ENCODE measurements at places on chromosomes 1 and 21.
A peak's percentile ranks its signal among the peaks of the same experiment; 100 is the strongest.

GRCh38 chr1:240193679-240194078 lies 102.0 kb downstream of the FMN2 start:
- peaks cover 3% of the 10 kb centered on the region for H3K27me3 ChIP-seq
- no peak overlapping the region for H3K4me3 ChIP-seq
- no peak for DNase-seq
- H3K36me3 ChIP-seq: no peaks in the 10 kb centered on the region

DNA sequence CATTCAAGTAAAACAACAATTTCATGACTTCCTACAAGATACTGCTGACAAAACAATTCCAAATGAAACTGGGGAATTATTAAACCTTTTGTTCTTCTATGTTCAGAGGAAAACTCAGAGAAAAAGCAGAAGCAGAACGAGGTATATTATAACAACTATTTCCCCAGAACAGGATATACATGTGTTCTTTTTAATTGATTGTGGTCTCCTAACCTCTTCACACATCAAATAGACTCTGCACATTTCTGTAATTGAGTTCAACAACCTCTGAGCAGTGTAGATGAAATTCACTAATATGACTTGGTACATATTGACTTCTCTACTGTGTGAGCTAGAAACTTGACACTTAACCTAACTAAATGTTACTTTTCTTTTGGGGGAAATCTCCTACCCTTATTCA lies 584.2 kb downstream of the NEGR1 start:
- no peak for DNase-seq
- H3K4me3 ChIP-seq: no peak overlapping the region
- no peaks in the 10 kb centered on the region for H3K4me1 ChIP-seq
- no peaks in the 10 kb centered on the region for H3K27me3 ChIP-seq
- no peaks in the 10 kb centered on the region for H3K36me3 ChIP-seq
- no peak overlapping the region for H3K27ac ChIP-seq

DNA sequence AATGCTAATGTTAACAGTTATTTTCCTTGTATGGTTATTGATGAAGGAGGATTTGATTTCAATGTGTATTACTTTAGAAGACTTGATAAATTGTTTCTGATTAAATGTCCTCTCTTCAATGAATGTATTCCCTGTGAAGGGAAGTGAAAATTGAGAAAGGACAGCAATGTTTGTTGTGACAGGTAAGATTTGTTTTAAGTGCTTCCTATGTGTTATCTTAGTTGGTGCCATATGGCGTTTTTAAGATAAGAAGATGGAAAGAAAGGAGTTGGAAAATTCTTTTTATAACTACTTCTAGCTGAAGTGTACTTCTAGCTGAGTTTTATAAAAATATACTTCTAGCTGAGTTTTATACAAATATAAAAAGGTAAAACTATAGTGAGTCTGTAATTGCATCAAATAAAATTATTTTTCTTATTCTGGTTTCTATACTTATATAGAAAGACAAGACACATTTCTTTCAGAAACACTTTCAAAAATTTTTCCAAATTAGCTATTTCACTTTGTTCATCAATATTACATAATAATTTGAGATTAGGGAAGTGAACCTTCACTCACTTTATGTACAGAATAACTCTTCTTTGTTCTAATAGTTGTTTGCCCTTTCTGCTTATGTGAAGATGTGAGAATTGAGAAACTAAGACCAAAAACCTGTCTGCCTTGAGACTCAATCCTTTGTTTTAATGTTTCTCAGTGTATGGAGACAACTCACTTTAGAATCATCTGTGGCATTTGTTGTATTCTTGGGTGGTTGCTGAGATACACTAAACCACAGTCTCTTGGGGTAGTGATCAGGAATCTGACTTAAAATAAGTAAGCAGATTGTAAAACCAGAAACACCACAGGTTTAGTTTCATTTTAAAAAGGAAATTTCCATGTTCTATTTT lies 382.9 kb upstream of the B3GALT2 start:
- no peak for DNase-seq
- no peak overlapping the region for H3K27ac ChIP-seq
- no peaks in the 10 kb centered on the region for H3K27me3 ChIP-seq

DNA sequence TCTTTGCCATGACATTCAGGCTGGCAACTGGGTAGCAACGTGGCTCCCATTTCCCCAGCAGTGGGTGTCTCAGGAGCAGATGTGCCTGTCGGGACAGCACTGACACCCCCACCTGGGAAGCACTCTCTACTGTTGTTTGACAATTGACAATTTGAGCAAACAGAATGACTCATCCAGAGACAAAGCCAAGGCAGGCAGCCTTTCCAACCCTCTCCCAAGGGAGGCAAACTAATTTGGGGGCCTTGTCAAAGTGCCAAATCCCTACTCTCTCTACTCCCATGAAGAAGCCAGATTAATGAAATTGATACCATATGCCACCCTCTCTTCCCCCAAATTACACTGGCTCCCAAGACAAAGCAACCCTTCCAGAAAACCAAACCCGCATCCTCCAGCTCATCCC lies 65.6 kb downstream of the GRIK3 start:
- no peaks in the 10 kb centered on the region for H3K4me1 ChIP-seq
- no peak for DNase-seq
- no peak overlapping the region for H3K4me3 ChIP-seq

GRCh38 chr1:221522529-221522940 lies 219.4 kb downstream of the DUSP10 start:
- no peaks in the 10 kb centered on the region for H3K4me1 ChIP-seq
- H3K4me3 ChIP-seq: no peak overlapping the region
- no peaks in the 10 kb centered on the region for H3K36me3 ChIP-seq
- no peak overlapping the region for H3K27ac ChIP-seq

GRCh38 chr1:62436466-62437272 lies at the start of gene USP1:
Gene USP1, plus strand, starts transcription at chr1:62437049. Its CDS starts 2,819 bp downstream, at chr1:62439868.
- DNase-seq: peak; percentile 97
- H3K4me1 ChIP-seq: peaks cover 39% of the 10 kb centered on the region
- H3K36me3 ChIP-seq: peaks cover 5% of the 10 kb centered on the region
- H3K27me3 ChIP-seq: no peaks in the 10 kb centered on the region

GRCh38 chr1:238608144-238608543 lies 717.4 kb upstream of the ZP4 start:
- no peaks in the 10 kb centered on the region for H3K36me3 ChIP-seq
- H3K27ac ChIP-seq: no peak overlapping the region
- no peak for DNase-seq

DNA sequence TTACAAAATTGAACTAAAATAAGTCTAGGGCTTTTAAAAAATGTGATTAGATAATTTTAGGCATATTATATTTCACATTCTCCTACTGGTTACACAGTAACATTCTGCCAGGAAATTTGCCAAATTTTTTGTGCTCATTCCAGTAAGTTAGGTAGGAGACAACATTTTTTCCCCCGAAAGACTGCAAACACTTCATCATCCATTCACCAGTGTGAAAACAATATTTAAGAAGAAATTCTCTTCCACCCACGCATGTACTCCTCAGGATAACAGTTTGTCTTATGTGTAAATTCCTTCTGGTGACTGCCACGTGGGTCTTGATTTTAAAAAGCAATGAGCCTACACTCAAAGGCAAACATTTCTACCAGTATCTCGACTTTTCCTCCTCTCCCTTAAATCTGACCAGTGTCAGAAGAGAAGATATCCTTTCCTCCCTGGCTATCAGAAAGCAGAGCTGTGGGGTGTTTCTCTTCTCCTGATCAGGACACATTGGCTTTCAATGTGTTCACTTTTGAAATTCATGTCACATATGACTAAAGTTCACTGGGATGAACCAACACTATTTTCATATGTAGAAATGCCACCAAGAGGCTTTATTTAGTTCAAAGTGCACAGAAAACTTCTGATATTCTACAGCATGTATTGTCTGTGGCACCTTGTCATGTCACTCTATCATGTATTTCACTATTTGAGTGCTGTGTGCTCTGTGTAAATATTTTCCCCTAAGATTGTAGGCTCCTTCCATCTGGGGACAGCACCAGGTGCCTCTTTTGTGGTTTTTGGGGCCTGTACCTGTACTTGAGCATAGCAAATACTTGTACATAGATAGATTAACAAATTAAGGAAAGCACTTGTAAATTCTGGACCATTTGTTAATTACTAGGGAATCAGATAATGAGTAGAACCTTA lies 38.6 kb downstream of the LHX9 start:
- H3K4me3 ChIP-seq: no peak overlapping the region
- DNase-seq: no peak
- no peaks in the 10 kb centered on the region for H3K36me3 ChIP-seq
- no peak overlapping the region for H3K27ac ChIP-seq
- no peaks in the 10 kb centered on the region for H3K4me1 ChIP-seq

DNA sequence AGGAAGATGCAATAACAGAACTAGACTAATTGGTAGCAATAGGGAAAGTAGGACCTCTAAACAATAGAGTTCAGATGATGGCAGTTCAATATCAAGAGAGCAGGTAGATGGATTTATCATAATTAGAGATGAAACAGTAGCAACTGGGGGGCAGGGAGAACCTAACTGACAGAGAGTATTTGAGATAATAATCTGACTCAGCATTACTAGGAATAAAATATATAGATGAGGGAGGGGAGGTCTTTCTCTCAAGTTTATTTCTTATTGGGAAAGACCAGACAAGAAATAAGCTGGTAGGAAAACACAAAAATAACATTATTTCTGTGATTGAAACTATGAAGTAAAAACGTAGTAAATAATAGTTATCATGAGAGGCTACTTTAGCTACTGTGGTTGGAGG lies 1656.7 kb upstream of the B3GALT2 start:
- no peak overlapping the region for H3K27ac ChIP-seq
- no peak for DNase-seq

DNA sequence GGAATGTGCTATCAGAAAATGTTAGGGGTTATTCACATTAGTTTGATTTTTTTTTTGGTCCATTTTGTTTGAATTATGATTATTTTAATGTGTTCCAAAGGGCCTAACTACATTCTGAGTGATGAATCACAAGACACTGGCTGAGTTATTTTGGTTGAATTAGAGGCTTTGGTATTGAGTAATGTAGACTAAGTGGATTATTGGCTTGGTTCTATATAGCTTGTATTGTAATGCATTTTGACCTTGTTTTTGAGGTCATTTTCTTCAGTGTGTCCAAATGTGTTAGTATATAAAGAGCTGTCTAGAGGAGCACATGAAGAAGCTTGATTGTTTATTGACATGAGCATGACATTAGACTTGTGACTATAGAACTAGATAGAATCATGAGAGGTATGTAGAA lies 3.4 kb downstream of the ZNF326 start:
- H3K36me3 ChIP-seq: no peaks in the 10 kb centered on the region
- peaks cover 19% of the 10 kb centered on the region for H3K4me1 ChIP-seq
- no peak overlapping the region for H3K27ac ChIP-seq

- H3K4me3 ChIP-seq: peak within 1 kb of the TSS; percentile 27
- H3K27me3 ChIP-seq: no peaks in the 10 kb centered on the region
- no peaks in the 10 kb centered on the region for H3K4me1 ChIP-seq
- H3K27ac ChIP-seq: no peak within 1 kb of the TSS
Observed at GRCh38 chr1:163202833-163203451, at the start of gene RGS5. Gene RGS5, minus strand, starts transcription at chr1:163202916. Its CDS starts 81 bp downstream, at chr1:163202835.

- peaks cover 99% of the 10 kb centered on the region for H3K27me3 ChIP-seq
- peaks cover 23% of the 10 kb centered on the region for H3K4me1 ChIP-seq
- no peak overlapping the region for H3K4me3 ChIP-seq
- DNase-seq: no peak
Observed at GRCh38 chr21:33018707-33019465, 6.8 kb upstream of the OLIG2 start.

DNA sequence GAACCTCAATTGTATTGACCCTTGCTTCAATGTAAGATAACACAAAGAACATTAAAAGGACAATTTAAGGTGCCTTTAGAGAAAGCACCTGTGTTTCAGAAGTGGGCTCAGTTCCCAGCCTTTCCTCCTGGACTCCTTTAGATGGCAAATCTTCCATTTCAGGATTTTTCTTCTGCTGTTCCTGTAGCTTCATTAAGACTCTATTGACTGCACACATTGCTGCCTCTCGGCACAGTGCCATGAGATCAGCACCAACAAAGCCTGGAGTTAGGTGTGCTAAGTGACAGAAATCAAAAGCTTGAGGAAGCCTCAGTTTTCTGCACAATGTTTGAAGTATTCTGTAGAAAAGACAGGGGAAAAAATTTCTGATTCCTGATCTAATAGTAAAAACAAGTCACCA lies 40.6 kb downstream of the NVL start:
- H3K27me3 ChIP-seq: no peaks in the 10 kb centered on the region
- H3K4me3 ChIP-seq: no peak overlapping the region
- no peak for DNase-seq
- no peak overlapping the region for H3K27ac ChIP-seq

DNA sequence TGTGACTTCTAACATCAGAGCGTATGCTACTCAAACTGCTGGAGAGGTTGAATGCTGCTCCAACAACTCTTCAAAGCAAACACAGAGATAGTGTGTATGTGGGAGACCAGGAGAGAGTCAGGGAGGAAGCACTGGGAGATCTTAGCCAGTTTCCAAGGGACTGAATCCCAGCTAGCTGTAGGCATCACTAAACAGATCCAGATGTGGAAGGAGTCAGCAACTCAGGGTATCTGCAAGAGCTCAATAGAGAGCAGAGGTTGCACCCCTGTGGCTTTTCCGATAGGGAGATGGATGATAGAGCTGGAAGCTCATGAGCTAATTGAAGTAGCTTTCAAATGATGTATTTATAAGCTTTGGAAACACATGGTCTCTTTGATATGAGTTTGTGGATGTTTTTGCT lies 168.9 kb upstream of the HOOK1 start:
- no peaks in the 10 kb centered on the region for H3K27me3 ChIP-seq
- H3K4me1 ChIP-seq: no peaks in the 10 kb centered on the region
- no peak overlapping the region for H3K4me3 ChIP-seq
- DNase-seq: no peak
- H3K36me3 ChIP-seq: no peaks in the 10 kb centered on the region

GRCh38 chr1:213568929-213569815 lies 418.6 kb upstream of the PROX1 start:
- H3K27me3 ChIP-seq: no peaks in the 10 kb centered on the region
- no peak overlapping the region for H3K4me3 ChIP-seq
- DNase-seq: no peak
- H3K27ac ChIP-seq: no peak overlapping the region
- H3K36me3 ChIP-seq: no peaks in the 10 kb centered on the region

DNA sequence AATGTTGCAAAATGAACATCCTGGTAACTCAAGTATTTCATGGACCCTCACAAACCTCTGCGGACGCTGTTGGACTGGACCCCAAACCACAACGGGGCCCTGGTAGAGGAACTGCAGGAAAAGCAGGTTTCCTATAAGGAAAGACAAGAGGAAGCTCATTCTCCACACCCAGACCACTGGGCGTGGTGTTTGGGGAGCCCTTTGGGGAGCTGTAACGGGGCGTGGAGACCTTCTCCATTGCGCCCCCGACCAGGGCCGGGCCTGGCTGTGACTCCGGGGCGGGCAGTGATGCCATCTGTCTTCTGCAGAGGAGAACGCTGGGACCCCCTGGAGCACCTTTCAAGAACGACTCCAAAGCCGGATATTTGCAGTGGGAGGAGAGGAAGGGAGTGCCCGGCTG lies 30.0 kb upstream of the AGPAT3 start:
- H3K4me1 ChIP-seq: peaks cover 18% of the 10 kb centered on the region
- H3K27ac ChIP-seq: no peak overlapping the region
- H3K27me3 ChIP-seq: peaks cover 6% of the 10 kb centered on the region
- H3K36me3 ChIP-seq: no peaks in the 10 kb centered on the region
- H3K4me3 ChIP-seq: peak overlapping the region; percentile 6
- no peak for DNase-seq

- no peak overlapping the region for H3K4me3 ChIP-seq
- no peak overlapping the region for H3K27ac ChIP-seq
- no peak for DNase-seq
- no peaks in the 10 kb centered on the region for H3K36me3 ChIP-seq
Observed at GRCh38 chr1:232327269-232327668, 302.7 kb downstream of the SIPA1L2 start.

Measured in lower lobe of right lung (tissue), 2 donors.